ENCODE measurements at places on chromosomes 1 and 21.

GRCh38 chr1:117612517-117613248 is 6.8 kb downstream of the TENT5C start:
- DNase-seq: peak; percentile 85

GRCh38 chr21:44499631-44500030 is 40.4 kb downstream of the KRTAP10-1 start:
- no peak for DNase-seq

- no peak for DNase-seq
Measured at GRCh38 chr1:248155927-248156326, 11.0 kb downstream of the OR2M5 start.

DNA sequence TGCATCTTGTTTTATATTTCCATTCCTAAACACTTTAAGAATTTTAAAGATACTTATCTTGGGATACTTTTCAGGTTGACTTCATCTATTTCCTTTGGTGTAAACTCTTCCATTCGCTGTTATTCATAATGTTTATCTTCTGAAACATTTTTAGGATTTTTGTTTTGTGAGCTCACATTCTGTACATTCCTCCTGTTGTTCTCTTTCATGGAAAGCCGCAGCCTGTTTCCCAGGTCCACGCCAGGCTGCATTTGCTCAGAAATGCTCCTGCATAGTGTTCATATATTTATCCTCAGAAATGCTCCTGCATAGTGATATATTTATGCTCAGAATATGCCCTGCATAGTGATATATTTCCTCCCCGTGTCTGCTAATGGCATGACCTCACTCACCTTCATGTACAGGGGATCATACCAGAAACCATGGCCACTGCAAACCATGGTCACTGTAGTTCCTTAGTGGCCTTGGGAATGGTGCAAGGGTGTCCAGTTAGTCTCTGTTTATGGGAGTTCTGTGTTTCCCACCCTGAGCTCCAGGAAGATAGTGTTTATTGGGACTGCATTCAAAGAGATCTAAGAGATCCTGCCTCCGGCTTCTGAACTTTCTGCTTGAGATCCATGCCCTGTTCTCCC is 153.9 kb upstream of the GREM2 start:
- DNase-seq: peak; percentile 88

- no peak for DNase-seq
Measured at GRCh38 chr1:228021355-228022030, 14.7 kb downstream of the WNT3A start.

DNA sequence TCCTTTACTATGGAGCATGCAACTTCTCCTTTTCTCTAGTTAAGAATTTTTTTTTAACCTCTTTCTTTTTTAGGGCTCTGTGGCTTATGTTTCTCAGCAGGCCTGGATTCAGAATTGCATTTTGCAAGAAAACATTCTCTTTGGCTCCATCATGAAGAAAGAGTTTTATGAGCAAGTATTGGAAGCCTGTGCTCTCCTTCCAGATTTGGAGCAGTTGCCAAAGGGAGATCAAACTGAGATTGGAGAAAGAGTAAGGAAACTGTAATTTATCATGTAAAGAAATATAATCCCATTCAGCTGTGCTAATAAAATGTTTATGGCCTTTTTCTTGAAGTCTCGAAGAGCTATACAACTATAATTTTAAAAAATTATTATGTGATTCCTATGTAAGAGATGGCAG is 70.1 kb downstream of the HSPA13 start:
- DNase-seq: no peak

DNA sequence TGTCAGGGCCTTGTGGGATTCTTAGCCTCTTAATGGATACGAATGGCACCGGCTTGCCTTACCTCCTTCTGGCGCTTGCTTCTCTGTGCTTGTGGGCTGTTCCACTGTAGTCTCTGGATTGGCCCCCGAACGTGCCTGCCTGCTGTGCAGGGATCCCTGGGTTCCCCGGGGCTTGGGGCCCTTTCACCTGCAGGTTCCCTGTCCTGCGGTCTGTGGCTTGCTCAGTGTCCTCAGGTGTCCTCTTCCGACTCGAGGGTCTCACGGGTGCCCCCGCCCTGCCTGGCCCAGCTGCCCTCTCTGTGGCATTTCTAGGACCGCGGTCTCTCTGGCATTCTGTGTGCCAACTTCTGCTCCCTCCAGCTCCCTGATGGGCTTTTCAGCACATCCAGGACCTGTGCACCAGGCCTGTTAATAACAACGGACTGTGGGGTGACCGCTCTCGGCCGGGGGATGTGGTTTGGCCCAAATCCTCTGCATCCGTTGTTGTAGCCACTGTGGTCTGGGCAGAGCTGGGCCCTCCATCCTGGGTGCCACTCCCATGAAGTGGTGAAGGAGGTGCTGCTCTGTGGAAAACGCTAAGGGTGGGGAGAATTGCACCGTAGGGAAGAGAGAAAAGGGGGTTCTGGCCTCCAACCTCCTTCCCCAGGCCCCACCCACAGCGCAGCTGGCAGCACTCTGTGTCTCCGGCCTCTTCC is 12.4 kb downstream of the COL18A1 start:
- no peak for DNase-seq

DNA sequence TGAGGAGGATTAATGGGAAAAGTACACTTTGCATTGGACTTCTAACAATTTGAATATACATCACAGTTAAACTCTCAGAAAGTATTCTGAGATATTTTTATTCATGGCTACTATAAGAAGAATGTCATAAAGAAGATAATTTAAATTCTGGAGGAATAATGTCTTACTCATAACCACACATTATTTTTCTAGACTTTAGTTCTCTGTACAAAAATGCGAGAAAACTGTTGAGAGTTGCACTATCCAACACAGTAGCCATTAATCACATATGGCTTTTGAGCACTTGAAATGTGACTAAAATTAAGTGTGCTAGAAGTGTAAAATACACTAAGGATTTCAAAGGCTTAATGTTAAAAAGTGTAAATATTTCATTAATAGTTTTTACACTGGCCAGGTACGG is 53.8 kb downstream of the CRB1 start:
- no peak for DNase-seq

DNA sequence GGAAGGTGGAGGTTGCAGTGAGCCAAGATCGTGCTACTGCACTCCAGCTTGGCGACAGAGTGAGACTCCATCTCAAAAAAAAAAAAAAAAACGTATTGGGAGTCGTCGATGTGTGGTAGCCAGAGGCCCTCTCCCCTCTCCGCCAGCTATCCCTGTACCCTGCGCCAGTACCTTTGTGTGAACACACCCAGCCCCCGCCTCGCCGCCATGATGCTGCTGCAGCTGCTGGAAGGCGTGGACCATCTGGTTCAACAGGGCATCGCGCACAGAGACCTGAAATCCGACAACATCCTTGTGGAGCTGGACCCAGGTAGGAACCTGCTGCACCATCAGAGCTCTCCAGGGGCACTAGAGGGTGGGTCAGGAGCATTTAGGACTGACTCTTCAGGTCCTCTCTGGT is 12.2 kb downstream of the PINK1 start:
- DNase-seq: no peak

DNA sequence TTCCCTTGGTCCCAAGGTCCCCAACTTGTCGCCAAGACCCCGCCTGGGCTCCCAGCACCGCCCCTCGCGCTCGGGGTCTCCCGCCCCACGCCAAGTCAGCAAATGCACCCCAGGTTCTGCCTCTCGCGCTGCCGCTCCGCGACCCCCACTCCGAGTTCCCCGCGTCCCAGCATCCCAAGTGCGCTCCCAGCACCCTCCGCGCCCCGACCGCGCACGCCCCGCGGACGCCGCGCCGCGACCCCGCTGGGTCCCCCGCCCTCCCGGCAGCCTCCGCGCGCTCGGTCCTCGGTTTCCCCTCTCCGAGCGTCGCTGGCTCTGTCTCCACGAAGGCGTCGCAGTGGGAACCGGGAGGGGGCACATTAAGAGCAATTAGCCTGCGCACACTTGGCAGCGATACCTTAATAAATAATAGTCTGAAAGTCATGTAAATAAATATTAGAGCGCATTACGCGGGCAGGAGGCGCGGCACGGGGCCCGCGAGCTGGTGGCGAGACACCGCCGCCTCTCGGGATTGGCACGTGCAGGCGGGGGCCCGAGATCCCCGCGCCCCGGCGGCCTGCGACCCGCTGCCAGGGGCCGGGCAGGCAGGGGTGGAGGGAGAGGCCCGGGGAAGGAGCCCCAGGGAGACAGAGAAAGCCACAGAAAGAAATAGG is 75.9 kb downstream of the VWA5B1 start:
- DNase-seq: no peak

- DNase-seq: no peak
Measured at GRCh38 chr1:227898502-227899140, 49.1 kb downstream of the WNT9A start.

- DNase-seq: no peak
Measured at GRCh38 chr1:25720624-25721023, 79.4 kb upstream of the SELENON start.

DNA sequence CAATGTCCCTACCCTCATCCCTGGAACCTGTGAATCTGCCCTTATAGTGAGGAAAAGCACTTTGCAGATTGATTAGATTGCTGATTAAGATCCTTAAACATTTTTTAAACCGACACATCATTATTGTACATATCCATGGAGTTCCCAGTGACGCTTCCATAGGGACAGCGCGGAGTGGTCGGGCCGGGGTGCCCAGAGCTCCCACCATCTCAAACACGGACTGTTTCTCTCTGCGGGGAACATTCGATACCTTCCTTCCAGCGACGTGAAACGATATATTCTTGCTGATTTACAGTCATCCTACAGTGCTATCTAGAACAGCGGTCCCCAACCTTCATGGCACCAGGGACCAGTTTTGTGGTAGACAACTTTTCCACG is 4.0 kb downstream of the KRTAP10-12 start:
- DNase-seq: no peak

Data from iris pigment epithelial cell (primary cell).